ENCODE measurements at places on chromosomes 5 and 9.

- DNase-seq, result peak; percentile 12
Measured at GRCh38 chr5:86806206-86806605, 188.5 kb downstream of the COX7C start.

GRCh38 chr9:37653385-37653784 lies 2.6 kb downstream of the FRMPD1 start:
- DNase-seq, result no peak

- no peak for DNase-seq
Measured at GRCh38 chr5:52999344-52999949, 10.3 kb downstream of the ITGA2 start.

- no peak for DNase-seq
Measured at GRCh38 chr5:78675956-78676730, 27.6 kb upstream of the LHFPL2 start.

DNA sequence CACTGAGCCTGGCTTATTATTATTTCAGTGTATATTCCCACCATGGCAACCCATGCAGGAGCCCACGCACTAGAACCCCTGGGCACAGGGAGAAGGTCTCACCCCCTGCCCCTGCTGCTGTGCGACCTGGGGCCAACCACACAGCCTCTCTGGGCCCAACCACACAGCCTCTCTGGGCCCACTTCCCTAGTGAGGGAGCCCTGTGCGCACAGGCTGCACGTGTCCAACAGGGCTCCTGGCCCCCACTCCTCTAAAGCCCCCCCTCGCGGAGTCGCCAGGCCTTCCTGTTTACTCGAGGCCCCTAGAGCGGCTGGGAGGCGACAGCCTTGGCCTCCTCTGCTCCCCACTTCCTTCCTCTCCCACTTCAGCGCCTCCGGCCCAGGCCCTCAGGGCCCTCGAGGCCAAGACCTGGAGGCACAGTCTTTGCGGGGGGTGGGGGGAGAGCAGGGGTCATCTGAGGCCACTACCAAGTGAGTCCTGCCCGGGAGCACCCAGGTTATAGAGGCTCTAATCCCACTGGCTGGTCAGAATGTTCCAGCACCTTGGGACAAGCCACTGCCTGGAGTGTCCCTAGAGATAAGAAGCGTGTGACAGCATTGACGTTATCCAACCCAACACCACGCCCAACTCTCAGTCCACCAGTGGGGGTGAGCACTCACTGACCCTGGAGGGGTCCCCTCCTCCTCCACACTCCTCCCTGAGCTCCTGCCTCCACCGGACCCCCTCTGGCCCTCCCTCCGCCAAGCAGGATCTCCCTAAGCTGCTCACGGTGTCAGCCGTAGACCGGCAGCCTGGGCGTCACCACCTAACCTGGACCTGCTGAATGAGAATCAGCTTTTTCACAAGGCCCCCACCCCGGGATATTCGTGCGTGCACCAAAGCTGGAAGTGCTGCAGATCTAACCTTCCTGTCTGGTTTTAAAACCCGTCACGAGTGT lies 7.9 kb upstream of the ENG start:
- DNase-seq, result no peak

GRCh38 chr9:33177639-33178038 lies 10.5 kb upstream of the B4GALT1 start:
- DNase-seq, result peak; percentile 88

Data from kidney glomerular epithelial cell (primary cell).